Stimulated activated CD4-positive, alpha-beta T cell treated with anti-CD3 and anti-CD28 coated beads, Interleukin-1b, Interleukin-23, amount 100 ng/mL, for 1 hour (primary cell): ENCODE measurements at places on chromosomes 2 and 18.

DNA sequence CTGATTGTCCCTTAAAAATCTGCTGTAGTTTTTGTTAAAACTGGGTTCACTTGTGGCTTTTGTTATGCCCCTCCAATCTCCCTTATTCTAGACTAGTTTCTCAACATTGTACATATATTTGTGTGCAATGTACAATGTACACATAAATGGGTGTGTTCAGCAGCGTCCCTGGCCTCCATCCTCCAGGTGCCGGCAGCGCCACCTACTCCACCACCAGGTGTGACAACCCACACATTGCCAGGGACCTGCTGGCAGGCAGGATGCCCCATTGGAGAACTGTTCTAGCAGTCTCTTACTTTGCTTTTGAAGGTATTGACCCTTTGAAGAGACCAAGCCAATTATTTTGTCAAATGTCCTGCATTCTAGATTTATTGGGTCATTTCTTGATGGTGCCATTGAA, 75.4 kb downstream of the SH3RF3 start:
- DNase-seq = no peak

DNA sequence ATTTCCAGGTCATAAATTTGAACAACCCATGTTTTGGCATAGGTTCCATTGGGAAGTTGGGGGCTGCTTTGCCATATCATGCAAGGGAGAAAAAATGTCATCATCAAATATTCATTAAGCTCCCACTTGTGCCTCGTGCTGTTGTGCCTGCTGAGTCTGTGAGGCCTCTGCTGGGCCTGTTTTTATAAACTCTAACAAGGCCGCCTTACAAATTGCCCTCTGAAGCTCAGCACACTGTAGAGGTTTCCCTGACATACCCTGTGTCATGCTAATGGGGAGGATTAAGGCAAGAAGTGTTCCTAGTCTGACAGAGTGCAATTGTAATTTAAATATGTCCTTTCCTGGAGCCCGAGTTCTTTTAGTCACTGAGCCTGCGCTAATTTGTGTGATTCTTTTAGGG, 17.6 kb downstream of the OSBPL6 start:
- no peak for DNase-seq

DNA sequence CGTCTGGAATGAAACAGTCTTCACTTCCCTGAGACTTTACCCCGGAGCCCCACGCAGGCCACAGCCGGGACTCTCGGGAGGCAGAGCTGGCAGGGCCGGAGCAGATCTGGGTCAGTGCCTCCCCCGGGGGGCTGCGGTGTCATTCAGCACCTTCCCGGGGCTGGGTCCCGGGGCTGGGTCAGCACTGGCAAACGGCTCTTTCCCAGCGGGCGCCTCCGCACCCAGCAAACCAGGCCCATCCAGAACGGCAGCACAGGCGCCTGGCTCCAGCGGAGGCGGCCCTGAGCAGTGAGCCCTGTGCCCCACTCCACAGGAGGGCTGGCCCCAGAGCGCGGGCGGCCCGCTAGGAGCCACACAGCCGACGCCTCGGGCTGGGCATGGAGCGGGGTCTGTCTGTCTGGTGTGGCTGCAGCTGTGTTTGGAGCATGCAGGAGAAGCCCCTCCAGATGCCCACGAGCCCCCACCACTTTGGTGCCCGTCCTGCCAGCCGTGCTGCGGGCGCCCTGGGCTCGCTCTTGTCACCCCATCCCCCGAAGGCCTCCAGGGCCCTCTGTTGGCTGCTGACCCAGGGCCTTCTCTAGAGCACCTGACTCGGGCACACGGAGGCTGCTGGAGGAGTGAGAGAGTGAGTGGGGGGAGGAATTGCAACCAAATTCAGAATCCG, 132.1 kb upstream of the CTDP1 start:
- DNase-seq = no peak

- DNase-seq = no peak
These were observed 33.6 kb upstream of the VWC2L start for GRCh38 chr2:214377286-214377624.

DNA sequence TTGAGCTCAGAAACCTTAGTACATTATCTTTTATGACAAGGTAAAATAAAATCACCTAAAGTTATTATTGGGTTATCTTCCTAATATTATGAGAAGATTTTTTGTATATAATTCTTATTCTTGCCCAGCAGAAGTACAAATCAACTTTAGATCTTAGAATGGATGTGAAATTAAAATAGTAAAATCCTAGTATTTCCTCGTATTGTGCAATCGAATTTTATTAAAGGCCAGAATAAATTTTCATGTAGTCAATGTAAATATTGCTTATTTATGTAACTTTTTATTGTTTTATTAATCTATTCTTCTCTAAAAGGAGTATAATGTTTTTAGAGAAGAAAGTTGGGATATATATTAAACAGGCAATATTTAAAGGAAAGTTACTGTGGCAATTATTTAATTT, 12.7 kb downstream of the MARS2 start:
- no peak for DNase-seq

DNA sequence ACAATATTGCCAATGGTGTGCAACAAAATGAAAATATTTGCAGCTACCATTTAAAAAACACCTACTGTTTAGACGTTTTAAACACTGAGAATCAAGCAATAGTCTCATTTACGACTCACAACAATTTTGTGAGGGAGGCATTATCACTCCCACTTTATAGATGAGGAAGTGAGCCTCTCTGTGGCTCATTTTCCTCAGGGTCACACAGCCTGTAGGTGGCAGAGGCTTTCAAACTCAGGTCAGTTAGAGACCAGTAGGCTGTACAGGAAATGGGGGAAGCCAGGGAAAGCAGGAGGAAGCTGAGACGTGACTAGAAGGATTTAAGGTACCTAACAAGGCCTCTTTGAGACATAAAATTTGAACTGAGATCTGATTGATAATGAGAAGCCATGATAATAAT, 95.0 kb upstream of the ZNF521 start:
- no peak for DNase-seq

GRCh38 chr2:36589230-36589630, 8.7 kb downstream of the FEZ2 start:
- DNase-seq = no peak

- no peak for DNase-seq
These were observed 61.6 kb upstream of the ATP8B1 start for GRCh38 chr18:57864615-57865121.

DNA sequence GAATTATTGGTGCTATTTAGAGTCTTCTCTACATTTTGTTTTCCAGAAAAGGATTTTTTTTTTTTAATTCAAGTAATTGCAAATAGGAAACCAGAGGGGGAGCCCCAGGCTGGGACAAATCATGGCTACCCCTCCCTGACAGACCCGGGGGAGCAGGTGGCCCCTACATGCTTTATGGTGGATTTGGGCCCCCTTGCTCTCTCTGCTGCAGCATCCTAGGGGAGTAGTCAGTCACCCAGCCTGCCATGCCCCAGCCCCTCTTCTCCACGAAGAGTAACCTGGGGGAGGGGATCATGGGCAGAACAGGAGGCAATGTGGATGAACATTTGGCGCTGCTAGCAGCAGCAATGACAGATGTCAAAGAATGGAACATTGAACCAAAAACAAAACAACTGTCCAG, 4.6 kb downstream of the C2orf81 start:
- DNase-seq = no peak

DNA sequence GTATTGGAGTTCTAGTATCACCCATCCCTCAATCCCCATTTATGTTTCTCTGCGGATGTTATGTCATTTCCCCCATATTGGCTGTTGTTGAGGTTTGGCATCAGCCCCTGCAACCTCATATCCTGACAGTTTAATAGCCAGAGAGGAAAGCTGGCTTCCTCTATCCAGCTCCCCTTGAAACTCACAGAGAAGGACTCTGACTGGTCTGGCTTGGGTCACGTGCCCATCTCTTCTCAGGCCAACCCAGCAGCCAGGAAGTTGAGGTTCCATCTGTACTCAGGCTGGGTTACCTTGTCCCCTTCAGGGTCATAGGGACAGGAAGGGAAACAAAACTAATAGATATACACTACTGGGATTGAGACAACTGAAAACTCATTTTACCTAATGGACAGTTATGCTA, 148.0 kb upstream of the SLC14A2 start:
- no peak for DNase-seq

DNA sequence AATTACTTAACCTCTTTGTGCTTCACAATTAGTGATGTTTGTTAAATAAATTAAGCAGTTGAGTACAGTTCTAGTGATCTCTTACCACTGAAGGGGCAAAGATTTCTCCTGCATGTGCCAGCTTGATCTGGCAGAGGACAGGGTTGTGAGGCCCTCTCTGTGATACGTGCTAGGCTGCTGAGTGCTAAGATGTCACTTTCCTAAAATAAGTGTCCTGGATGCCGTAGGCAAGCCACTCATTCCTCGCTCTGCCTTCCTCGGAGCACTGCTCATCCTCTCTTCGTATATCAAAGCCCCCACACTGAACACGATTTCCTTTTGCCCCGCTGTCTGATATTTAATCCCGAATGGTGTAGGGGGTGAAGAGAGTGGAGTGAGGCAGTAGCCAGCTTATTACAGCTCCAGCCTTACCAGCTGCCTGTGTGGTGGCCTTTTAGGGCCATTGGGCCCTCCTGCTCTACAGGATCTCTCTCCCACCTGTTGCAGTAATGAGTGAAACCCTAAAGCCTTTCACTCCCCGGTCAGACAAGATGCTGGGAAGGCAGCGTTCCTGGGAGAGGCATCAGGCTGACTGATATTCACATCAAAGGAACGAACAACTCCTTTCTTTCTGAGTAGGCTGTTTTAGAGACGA, 40.5 kb downstream of the PTPRM start:
- DNase-seq = no peak

GRCh38 chr2:121019756-121020155, 265.2 kb downstream of the TFCP2L1 start:
- DNase-seq = no peak

DNA sequence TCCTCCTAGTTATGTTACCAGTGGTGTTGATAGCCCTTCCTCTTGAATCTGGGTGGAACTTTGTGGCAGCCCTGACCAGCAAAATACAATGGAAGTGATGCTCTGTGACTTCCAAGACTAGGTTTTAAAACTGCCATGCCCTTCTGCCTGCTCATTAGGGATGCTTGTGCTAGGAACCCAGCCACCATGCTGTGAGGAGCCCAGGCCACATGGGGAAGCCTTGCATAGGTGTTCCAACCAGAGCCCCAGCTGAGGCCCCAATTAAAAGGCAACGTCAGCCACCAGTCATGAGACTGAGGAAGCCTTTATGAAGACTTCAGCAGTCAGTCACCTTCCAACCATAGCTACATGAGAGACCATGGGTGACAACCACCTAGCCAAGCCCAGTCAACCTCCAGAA, 14.0 kb upstream of the MAPRE2 start:
- DNase-seq = no peak

DNA sequence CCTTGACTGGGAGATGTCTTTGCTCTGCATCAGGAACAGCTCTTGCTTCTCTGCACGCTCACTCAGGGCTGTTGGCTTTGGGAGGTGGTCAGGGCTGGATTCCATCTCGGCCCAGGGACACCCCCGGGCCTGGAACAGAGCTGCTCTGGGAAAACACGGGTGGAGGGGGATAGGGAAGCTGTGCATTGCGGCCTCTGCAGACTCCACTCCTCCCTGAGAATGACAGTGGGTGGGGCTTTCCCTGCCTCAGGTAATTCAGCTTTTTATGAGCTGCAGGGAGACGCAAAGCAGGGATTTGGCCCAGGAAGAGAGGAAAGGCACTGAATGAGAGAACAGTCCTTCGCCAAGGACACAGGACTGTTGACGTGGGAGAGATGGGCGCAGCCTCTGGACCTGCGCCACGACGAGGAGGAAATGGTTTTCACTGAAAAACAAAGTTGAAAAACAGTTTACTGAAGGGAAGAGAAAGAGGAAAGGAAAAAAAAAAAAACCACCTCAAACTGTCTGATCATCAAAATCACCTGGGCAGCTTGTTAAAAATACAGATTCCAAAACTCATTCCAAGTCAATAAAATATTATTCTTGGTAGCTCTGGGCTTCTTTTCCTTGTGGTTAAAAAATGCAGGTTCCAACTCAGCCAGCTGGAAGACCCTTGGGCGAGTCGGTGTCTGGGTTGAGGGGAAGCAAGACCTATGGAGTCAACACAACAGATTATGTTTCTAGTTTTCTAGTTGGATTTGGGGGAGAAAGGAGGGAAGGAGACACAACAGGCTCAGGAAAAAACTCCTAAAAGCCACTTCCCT, 194.0 kb downstream of the ZFP36L2 start:
- DNase-seq = no peak

GRCh38 chr2:26178746-26179436, 6.0 kb downstream of the GAREM2 start:
- no peak for DNase-seq

DNA sequence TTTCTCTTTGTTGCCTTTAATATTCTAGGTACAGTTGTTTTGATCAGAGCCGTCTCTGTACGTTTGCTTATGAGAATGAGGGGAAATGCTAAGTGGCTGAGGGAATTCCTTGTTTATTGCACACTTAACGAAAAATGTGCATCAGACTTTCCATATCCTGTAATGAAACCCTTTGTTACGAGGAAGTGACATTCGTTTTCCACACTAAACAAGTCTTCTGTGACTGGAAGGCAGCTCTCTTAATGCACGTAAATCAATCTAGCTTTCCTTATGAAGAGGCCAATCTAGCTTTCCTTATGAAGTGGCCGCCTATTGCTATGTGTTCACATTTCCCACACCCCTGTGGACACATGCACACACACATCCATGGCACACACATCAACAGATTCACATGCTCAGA, 186.2 kb downstream of the SNTG2 start:
- DNase-seq = no peak

GRCh38 chr2:71388214-71388613, 56.6 kb downstream of the ZNF638 start:
- no peak for DNase-seq
